ENCODE measurements at places on chromosomes 3 and 15.

- no peak for DNase-seq
Measured at GRCh38 chr3:145942052-145942451, 218.9 kb downstream of the PLOD2 start.

DNA sequence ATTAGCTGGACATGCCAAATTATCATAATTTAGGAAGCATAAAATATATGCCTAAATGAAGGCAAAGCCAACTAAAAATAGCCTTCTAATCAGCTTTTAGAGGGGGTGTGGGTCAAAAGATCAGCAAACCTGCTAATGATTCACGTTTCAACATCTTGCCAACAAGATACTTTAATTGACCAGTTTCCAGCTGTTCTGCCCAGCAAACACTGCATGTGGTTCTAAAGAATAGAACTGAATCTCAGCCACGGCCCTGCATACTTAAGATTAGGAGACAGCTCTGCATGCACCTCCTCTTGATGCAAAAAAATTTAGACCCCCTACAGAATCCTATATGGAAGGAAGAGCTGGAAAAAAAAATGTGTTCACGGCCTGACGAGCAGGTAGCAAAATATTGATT, 500.5 kb downstream of the TBL1XR1 start:
- no peak for DNase-seq

GRCh38 chr15:51368751-51369450, 27.4 kb downstream of the GLDN start:
- no peak for DNase-seq

DNA sequence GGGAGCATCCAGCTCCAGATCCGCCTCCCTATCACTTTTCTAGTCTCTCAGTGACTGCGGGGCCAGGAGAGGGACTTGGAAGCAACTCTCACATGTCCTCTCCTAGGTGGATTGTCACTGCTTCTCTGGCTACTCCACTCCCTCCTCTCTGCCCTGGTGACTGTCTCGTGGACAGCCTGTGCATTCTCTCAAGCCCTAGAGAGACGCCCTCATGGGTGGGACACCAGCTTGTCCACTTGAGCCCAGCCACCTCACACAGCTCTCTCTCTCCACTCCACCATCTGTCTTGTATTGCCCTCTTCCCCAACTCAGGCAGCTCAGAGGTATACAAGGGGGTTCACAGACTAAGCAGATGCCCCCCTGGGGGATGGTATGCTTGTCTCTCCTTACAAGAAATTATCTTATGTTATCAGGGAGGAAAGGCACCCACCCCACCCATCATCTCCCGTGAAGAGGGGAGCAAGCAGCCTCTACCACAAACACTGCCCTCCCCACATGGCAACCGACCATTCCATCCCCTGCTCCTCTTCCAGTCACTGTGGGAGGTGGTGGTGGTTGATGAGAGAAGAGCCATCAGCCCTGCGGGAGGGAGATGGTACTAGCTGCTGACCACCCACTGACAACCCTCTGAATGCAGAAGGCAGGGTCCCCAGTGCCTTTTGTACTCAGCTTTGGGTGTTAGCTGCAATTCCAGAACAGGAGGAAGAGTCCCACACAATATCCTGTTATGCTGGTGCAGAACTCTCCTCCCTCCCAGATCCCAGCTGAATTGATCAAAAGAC, 15.5 kb upstream of the LOXL1 start:
- no peak for DNase-seq

- no peak for DNase-seq
Measured at GRCh38 chr15:81054236-81054635, 53.5 kb downstream of the TLNRD1 start.

GRCh38 chr15:74523982-74524381, 17.0 kb upstream of the ARID3B start:
- no peak for DNase-seq

DNA sequence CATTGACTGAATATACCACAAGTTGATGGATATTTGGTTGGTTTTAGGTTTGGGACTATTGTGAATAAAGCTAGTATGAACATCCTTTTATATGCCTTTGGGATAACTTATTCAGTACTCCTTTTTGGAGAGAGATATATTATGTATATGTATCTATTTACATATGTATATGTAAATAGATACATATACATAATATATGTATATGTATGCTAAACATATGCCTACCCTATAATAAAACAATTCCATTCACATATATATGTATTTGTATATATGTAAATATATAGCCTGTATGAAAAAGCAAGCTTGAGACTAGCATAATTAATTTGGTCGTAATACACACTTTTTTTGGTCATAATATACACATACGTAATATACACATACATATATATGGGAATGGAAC, 15.8 kb upstream of the GASK1A start:
- no peak for DNase-seq

GRCh38 chr3:16838561-16838960, 46.2 kb upstream of the PLCL2 start:
- no peak for DNase-seq

GRCh38 chr3:190094160-190094718, 26.5 kb downstream of the P3H2 start:
- DNase-seq: no peak
